Suppressor macrophage treated with lipopolysaccharide for 1 hour (primary cell): ENCODE measurements at places on chromosomes 3 and 15.

DNA sequence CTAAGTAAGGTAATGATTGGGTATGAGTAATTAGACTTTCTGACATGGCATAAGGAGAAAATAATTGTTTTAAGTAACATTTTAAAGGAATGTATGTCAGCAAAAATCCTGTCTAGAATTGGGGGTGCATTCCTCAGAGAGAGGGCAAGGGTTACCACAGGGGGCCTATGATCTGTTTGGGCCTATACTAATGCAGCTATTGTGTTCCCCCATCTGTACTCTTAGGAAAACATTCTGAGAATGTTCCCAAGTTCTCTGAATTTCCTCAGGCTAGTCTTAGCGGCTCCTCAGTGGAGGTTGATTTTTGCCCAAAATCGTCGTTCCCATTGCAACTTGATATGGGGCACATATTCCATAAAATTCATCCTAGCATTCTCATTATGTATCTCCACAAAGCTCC, 1216.4 kb upstream of the GBE1 start:
- no peak for DNase-seq

GRCh38 chr3:161175506-161175905, 45.6 kb upstream of the NMD3 start:
- no peak for DNase-seq

GRCh38 chr15:52445954-52446353, 82.7 kb downstream of the MYO5A start:
- no peak for DNase-seq

GRCh38 chr15:74817370-74817737, 4.7 kb downstream of the LMAN1L start:
- DNase-seq = no peak

- no peak for DNase-seq
Observed at GRCh38 chr3:190718671-190719070, 143.8 kb downstream of the GMNC start.

DNA sequence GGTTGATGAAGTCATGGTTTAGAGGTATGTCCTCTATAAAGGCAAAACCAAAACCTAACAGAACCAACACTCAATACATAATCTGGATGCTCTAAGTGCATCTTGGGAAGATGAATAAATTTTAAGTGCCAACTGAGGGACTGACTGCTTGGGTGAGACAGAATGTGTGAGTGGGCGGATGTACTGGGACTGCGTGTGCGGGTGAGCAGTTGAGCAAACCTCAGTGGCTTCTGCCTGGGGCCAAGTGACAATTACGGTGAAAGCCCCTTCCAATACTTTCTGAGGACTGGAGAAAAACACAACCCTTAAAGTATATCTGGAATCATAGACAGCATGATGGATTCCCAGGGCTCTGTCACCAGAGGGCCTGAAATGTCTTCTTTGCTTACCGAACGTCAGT, 80.1 kb upstream of the FEZF2 start:
- peak; percentile 1 for DNase-seq

GRCh38 chr15:74222240-74223119, 13.6 kb upstream of the CCDC33 start:
- DNase-seq = no peak
